ENCODE measurements at places on chromosomes 4 and X.

GRCh38 chr4:5650040-5650439, 58.3 kb downstream of the EVC2 start:
- no peak for DNase-seq

DNA sequence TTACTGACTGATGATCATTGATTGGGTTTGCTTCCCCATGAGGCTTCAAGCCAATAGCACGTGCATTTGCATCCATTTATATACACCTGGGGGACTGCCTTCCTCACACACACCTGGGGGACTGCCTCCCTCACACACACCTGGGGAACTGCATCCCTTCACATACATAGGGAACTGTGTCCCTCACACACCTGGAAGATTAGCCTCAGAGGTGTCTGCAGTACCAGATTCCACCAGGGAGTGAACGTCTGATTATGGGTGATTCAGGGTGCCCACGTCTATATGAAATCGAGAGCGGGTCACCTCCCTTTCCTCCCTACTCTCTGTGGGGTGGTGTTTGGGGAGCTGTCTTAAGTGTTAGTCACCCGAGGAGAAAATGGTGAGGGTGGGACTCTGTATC, 16.9 kb downstream of the CD99 start:
- no peak for DNase-seq

- no peak for DNase-seq
These were observed 60.7 kb upstream of the ABCG2 start for GRCh38 chr4:88219099-88219498.

GRCh38 chrX:48461830-48462229, 8.2 kb downstream of the SLC38A5 start:
- DNase-seq, result no peak

GRCh38 chr4:17066236-17066635, 167.8 kb upstream of the LDB2 start:
- DNase-seq, result no peak

DNA sequence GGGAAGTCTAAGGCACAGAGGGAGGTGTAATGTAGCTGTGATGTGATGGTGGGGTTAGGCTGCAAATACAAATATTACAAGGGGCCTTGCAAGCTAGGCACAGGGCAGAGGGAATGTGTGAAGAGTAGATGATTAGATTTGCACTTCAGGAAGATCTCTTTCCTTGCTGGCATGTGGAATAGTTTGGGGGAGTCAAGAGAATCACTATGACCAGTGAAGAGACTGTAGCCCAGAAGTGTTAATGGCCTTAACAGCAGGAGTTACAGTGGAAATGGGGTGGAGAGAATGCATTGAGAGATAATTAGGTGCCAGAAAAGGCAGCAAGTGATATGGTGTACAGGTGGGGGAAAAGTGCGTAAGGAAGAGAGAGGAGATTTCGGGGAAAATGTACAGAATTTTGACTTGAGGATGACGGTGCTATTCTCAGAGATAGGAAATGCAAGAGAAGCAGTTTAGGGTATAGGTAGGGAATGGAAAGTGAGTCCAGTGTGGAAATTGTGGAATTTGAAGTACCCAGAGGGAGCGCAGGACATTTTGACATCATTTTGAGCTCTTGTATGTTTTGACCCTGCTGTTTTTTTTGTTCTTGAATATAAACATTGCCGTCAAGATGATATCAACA, 10.2 kb upstream of the TAPT1 start:
- DNase-seq, result no peak

All from H54 (cell line).